Body of pancreas (tissue), 4 donors: ENCODE measurements at places on chromosomes 3 and 15. TPM values are rescaled to one million over a fixed set of nuclear protein-coding genes. Genes with fewer than 3 reads are reported as not detected.

DNA sequence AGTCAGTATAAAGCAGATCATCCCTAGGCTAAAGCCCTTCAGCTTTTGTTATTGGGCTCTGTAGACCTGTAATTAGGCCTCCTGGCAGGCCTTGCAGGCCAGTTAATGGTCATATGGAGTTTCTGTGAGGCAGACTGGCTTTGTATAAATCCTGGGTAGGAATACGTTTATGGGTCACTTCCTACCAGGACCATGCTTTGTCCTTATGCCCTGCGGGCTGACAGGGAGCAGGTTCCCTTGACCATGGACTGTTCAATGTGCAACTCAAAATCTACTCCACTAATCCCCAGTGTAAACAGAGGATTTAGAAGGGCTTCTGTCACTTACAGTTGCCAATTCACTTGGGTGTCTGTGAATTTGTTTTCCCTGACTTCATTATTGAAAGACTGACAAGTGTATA lies 202.7 kb upstream of the MLF1 start:
- H3K4me3 ChIP-seq: no peak overlapping the region
- no peaks in the 10 kb centered on the region for H3K4me1 ChIP-seq
- no peak for DNase-seq
- H3K27me3 ChIP-seq: no peaks in the 10 kb centered on the region

- no peak overlapping the region for H3K4me3 ChIP-seq
- H3K27me3 ChIP-seq: no peaks in the 10 kb centered on the region
- no peaks in the 10 kb centered on the region for H3K4me1 ChIP-seq
- no peak overlapping the region for H3K27ac ChIP-seq
These were observed 316.4 kb upstream of the CFAP20DC start for GRCh38 chr3:59366218-59366617.

DNA sequence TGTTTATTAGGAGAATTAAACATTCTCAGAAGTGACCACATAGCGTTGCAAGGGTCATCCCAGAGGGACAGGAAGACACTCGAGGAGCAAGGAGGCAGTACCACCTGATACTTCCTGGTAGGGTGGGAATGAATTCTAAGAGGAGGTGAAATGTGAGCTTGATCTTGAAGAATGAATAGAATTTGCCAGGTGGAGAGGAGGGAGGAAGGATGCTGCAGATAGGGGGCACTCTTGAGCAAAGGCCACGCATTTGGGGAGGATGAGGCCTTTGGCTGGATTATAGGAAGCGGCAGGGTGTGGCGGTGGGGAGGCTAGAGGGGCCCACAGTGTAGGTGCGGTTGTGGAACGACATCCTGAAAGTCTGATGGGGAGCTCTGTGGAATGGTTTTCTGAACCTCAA lies 33.5 kb downstream of the CHCHD6 start:
- no peaks in the 10 kb centered on the region for H3K27me3 ChIP-seq
- H3K4me1 ChIP-seq: no peaks in the 10 kb centered on the region
- no peak overlapping the region for H3K4me3 ChIP-seq
- no peak overlapping the region for H3K27ac ChIP-seq

CHST2 gene
- total RNA-seq: 4.3 TPM

GPR62 gene
- total RNA-seq: not detected
